NAMALWA (cell line): ENCODE measurements at places on chromosomes 16 and 17.

GRCh38 chr17:19672009-19672750 lies 23.6 kb downstream of the ALDH3A2 start:
- DNase-seq = no peak

- DNase-seq = no peak
These were observed 185.9 kb downstream of the SEC14L1 start for GRCh38 chr17:77326636-77327035.

- no peak for DNase-seq
These were observed 24.5 kb downstream of the APPBP2 start for GRCh38 chr17:60501589-60501988.

- no peak for DNase-seq
These were observed 64.1 kb downstream of the TIMM22 start for GRCh38 chr17:1060991-1061390.

- no peak for DNase-seq
These were observed 7.3 kb upstream of the SOCS3 start for GRCh38 chr17:78367193-78367592.

DNA sequence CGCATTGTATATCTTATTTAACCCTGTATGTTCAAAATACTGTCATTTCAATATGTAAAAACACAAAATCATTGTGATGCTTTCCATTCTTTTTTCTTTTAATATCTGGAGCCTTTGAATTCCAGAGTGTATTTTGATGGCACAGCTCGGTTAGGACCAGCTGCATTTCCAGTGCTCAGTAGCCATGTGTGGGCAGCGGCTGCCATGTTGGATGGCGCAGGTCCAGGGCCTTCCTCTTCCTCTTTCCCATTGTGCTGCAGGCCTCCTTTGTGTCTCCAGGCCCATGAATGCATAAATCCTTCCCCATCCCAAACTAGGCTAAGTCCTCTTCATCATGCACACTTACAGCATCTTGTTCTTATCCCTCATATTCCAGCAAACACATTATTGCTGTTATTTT lies 13.0 kb downstream of the IRX3 start:
- no peak for DNase-seq

DNA sequence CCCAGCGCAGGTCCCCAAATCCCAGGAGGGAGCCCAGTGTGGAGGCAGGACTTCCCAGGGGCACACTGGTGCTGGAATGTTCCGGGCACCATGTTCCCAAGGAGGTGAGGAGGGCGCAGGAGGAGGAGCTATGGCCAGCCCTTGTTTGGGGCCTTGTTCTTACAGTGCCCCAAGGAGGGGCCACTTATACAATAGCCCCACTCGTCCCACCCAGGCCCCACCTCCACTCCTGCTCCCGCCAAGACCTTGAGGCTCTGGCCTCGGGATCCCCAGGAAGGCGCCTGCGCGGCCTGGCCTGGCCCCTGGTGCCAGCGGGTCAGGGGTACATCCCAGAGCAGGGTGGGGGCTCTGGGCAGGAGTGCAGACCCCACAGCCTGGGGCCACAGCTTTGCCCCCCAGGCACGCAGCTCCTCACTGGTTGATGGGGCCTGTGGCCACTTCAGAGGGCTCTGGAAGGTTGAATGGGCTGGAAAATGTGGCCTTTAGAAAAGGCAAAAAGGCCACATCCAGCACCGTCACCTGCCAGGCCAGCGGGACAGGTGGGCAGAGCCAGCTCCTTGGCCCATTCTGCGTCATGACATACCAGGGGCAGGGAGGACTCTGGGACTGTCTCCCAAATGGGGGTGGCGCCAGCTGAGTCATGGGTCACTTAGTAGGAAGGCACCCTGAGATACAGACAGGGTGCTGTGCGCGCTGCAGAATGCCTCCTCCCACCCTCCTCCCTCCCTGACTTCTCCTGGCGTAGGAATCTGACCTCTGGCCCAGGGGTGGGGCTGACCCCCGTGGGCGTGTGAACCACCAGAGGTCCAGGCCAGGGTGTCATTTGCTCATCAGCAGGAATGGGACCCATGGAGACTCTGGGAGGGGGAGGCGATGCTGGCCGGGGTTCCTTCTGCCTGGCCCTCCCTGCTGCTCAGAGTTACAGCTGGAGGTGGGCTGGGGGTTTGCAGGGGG lies 32.3 kb upstream of the PVALEF start:
- no peak for DNase-seq

- no peak for DNase-seq
These were observed 203.7 kb upstream of the KCNJ16 start for GRCh38 chr17:69871318-69871717.

- DNase-seq = no peak
These were observed 342.0 kb downstream of the SOX9 start for GRCh38 chr17:72462814-72463213.

DNA sequence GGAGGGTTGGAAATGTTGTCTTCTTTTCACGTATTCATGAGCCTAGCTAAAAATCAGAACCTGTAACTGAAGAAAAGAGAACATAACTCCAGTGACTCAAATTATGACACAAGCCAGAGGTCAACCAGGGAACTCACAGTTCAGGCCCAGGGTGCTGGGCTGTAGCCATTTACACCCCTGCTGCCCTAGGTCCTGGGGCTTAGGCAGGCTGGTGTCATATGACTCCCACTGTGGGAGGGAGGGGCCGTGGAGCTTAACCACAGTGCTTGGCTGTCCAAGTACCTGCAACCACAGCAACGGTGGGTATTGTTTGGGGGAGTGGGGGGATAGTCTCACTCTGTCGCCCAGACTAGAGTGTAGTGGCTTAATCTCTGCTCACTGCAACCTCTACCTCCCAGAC lies 71.1 kb upstream of the AMZ2 start:
- DNase-seq = no peak

DNA sequence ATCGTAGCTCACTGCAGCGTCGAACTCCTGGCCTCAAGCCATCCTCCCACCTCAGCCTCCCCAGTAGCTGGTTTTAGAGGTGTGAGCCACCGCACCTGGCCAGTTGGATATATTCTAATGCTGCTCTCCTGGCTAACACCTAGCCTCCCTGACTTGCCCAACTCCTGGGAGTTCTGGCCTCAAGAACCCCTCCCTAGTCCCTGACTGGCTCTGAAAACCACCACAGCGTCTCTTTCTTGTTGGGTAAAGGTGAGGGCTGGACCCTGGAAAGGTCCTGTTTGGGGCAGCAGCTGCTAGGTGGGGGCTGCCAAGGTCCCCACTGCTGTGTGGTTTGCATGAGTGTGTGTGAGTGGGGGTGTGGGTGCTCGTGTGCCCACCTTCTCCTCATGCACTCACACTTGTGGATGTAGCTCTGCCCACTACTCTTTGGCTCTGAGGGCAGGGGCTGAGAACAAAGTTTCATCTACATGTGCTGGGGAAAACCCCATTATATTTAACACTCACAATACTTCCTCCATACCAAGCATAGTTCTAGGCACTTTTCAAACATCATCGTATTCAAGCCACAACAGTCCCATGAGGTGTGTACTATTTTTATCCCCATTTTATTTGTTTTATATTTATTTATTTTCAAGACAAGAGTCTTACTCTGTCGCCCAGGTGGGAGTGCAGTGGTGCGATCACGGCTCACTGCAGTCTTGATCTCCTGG lies 7.1 kb upstream of the SPNS3 start:
- DNase-seq = no peak

- no peak for DNase-seq
These were observed 370.7 kb downstream of the CDH8 start for GRCh38 chr16:61665512-61665911.

DNA sequence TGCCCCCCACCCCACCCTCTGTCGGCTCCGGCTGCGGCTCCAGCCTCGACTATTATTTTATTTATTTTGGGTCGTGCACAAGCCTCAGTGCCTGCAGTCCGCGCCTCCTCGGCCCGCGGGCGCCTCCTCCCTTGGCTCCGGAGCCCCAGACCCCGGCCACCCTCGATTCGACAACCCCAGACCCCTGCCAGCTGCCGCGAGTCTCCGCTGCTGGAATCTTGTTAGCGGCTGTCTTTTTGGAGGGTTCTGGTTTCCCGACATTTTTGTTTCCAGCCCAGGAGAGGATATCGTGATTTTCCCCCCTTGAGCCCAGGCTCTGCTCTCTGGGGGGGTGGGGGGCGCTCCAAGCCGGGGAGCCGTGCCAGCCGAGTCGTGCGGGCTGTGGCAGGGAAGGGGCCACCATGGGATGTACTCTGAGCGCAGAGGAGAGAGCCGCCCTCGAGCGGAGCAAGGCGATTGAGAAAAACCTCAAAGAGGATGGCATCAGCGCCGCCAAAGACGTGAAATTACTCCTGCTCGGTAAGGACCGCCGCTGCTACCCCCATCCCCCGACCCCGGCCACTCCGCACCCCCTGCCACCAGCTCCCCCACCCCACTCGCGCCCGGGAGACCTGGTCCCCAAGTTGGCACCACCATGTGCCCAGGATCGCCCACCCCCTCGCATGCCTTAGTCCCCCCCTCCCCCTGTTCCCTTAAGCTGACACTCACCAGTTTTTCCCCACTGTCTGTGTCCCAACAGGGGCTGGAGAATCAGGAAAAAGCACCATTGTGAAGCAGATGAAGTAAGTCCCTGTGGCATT lies 746 bp downstream of the GNAO1 start:
- DNase-seq = no peak
